ENCODE measurements at places on chromosomes 1 and 21.
A peak's percentile ranks its signal among the peaks of the same experiment; 100 is the strongest.

GRCh38 chr1:46812065-46812963 is 13.5 kb downstream of the CYP4B1 start:
- no peak for DNase-seq

DNA sequence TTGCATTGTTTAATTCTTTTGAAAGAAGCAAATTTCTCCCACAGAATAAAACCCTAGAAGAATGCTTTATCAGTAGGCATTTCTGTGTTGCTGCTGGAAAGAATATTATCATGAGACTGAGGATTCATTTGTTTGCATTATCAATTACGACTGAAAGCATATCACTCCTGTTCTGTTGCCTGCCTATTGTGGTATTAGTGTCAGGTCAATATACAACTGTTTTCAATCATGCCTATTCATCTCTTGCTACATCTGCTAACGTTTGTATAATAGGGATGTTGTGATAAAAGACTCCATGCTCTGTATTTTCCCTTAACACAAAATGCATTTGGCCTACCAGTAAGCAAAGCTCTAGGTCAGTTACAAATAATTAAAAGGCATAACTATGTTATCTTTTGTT is 221.5 kb downstream of the PTPRC start:
- no peak for DNase-seq

DNA sequence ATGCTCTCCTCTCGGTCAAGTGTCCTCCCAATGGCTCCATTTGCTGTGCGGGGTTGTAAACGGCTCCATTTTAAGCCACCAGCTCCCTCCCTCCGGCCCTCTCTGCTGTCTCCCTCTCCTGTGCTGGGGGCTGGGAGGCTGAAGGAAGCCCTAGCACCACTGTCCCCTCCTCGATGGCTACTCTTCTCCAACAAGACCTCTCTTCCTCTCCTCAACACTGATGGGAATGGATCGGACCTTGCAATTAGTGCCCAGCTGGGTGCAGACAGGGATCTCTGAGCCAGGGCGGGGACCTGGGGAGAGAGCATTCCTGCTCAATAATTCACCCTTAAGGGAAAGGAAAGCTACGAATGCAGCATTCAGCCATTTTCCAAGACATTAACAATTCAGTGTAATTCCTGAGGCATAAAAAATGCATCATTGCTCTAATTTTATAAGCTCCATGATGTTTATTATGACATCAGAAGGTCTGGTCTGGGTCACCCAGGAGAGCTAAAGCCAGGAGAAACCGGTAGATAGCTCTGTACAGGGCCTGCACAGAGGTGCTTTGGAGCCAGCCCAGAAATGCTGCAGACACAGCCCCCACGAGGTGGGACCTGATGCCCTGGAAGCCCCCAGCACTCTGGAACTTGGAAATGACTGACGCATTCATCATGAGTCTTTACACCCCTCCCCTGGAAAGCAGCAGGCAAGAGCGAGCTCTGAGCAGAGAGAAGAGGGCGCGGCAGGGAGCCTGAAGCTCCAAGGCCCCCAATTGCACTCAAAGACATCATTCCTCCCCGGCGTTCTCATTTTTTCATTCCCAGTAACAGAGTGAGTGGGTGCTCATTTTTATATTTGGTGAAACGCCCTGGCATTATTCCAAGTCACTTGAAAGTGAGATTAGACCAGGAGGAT is 76.2 kb upstream of the VAMP3 start:
- no peak for DNase-seq

- DNase-seq = no peak
These were observed 380 bp downstream of the COL18A1 start for GRCh38 chr21:45405271-45405818.

- peak; percentile 11 for DNase-seq
These were observed 24.2 kb upstream of the PHTF1 start for GRCh38 chr1:113783254-113784103.

DNA sequence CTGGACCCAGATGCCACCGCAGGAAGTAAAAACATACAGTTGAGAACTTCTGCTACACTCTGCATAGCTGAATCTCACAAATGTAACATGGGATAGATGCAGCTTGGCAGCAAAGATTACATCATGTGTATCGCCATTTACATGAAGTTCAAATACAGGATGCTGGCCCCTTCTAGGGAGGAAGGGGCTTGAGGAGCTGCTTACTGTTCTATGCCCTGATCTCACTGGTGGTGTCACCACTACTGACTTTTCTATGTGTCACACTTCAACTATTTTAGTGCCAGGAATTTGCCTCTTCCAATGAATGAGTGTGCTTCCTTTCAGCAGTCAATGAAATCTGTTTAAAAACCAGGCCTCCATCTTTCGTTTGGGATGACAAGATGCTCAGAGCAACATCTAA is 31.1 kb downstream of the MRAP start:
- DNase-seq = no peak

DNA sequence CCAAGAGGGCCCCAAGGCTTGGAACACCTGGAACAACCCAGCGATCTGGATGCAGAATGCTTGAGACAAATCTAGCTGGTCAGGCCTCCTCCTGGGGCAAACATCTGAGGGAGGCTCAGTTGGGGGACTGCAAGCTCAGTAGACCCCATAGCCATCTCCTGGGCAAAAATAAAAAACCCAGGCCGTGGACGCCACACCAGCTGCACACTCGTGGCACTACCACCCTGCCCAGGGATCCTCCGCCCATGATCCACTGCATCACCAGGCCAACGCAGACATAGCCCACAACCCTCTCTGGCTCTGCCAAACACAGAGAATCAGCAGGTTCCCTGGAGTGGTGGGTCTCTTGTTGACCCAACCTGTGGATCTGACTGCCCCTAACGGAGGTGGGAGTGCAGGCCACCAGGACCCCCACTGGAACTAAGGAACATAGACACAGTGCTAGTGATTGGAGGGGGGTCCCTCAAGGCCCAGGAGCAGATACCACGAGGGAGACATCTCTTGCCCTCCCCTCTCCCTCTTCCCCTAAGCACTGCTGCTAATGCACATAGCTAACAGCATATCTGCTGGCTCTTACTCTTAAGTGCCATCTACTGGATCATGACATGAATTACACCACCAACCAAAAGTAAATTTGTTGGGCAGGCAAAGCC is 147.2 kb downstream of the CHD1L start:
- DNase-seq = peak; percentile 25

DNA sequence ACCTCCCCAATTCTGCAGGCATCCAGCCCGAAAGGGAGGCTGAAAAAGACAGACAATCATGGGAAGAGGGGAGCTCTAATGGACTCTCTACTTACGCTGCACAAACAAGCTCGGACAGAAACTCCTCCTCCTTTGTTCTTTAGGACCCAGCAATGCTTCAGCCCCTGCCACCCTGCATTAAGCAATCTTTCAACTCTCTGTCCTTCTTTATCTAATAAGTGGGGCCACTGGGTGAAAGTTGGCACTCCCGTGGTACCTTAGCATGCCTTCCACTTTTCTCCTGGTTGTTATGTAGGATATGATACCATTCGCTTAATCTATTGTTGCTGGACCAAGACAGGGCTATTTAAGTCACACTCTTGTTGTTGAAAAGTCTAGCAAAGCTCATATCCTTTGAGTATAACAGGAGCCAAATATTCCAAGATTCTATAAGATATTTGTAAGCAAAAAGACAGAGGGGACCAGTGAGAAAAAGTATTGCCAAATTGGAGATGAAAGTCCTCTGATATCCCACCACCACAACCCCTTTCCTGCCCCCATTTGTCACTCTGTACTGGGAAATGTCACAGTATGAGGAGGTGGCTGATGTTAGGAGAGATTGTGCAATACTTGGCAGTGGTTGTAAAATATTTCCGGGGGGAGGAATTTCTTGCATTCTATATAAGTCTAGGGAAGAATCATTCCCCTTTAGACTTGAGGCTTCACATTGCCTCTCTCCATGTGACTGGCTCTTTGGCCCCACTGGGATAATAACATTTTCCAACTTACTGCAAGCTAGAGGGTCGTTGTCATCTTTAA is 137.3 kb upstream of the GJB5 start:
- no peak for DNase-seq

GRCh38 chr1:153393926-153394325 is 3.1 kb upstream of the S100A8 start:
- no peak for DNase-seq

DNA sequence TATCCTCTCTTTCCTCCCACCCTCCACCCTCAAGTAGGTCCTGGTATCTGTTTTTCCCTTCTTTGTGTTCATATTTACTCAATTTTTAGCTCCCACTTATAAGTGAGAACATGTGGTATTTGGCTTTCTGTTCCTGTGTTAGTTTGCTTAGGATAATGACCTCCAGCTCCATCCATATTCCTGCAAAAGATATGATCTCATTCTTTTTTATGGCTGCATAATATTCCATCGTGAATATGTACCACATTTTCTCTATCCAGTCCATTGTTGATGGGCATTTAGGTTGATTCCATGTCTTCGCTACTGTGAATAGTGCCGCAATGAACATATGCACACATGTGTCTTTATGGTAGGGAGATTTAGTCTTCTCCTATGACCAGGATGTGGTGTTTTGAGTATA is 14.5 kb downstream of the OLIG2 start:
- DNase-seq = no peak

DNA sequence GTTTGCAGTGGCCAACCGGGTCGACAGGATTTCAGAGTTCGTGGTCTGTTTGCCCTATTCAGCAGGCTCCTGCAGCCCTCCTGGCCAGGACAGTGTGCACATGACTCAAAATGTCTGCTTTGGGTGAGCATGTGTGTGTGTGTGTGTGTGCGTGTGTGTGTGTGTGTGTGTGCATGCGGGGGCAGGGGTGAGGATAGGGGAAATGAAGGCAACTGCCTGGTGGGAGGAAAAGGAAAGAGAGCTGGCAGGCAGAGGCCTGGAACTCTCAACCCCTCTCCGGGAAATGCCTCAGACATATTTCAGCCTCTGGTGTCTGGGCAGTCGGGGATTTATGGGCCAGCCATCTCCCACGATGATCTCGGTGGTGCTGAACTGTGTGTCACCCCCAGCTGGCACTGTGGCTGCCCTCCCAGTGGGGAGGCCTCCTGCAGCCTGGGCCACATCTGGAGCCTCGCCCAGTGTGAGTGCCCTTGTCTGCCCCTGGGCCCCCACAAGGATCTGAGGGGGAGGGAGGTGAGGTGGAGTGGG is 15.2 kb downstream of the CDCP2 start:
- DNase-seq = no peak

GRCh38 chr1:168637350-168637991 is 61.1 kb downstream of the XCL1 start:
- no peak for DNase-seq

GRCh38 chr1:88341447-88341846 is 342.6 kb upstream of the PKN2 start:
- DNase-seq = no peak

- DNase-seq = no peak
These were observed 74.6 kb downstream of the ZNF648 start for GRCh38 chr1:181986907-181987305.

GRCh38 chr1:20147846-20148570 is 8.9 kb downstream of the PLA2G2F start:
- no peak for DNase-seq

- DNase-seq = no peak
These were observed 20.2 kb upstream of the PLEKHG5 start for GRCh38 chr1:6511561-6512244.

- DNase-seq = no peak
These were observed 4.6 kb upstream of the ETS2 start for GRCh38 chr21:38800924-38801744.

- peak; percentile 52 for DNase-seq
These were observed 339 bp upstream of the RNPC3 start for GRCh38 chr1:103525114-103525606.

GRCh38 chr1:65581119-65581518 is 160.7 kb downstream of the LEPR start:
- no peak for DNase-seq

- DNase-seq = no peak
These were observed 150.9 kb downstream of the ZC3H11B start for GRCh38 chr1:219461981-219462400.

- no peak for DNase-seq
These were observed 68.5 kb downstream of the NIBAN1 start for GRCh38 chr1:184905601-184906322.

- DNase-seq = no peak
These were observed 10.7 kb downstream of the RIPK4 start for GRCh38 chr21:41755934-41756773.

- DNase-seq = no peak
These were observed 264.0 kb downstream of the CTH start for GRCh38 chr1:70674941-70675685.

DNA sequence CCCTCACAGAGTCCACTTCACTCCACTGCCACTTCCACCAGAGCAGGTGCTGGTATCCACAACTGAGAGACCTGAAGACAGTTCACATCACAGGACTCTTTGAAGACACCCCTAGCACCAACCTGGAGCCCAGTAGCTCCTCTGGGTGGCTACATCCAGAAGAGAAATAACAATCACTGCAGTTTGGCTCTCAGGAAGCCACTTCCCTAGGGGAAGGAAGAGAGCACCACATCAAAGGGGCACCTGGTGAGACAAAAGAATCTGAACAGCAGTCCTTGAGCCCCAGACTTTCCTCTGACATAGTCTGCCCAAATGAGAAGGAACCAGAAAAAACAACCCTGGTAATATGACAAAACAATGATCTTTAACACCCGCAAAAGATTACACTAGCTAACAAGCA is 113.2 kb downstream of the TENT5C start:
- DNase-seq = no peak

GRCh38 chr1:66154394-66154793 is 361.7 kb downstream of the PDE4B start:
- DNase-seq = no peak

DNA sequence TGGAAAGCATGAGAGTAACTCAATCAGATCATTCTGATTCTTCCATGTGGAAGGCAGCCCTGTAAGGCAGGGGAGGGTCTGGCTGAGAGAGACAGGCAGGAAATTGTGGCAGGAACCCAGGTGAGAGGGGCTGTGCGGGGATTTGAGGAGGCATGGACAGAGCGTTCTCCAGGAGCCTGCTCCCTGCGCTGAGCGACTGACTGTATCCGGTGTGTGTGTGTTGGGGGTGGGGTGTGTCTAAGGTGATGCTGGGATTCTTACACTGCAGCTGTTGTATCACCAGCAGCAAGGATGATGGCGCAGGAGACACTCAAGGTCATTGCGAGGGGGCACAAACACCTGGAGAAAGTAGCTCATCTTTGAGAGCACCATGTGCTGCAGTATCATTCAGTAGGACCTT is 128.5 kb downstream of the RHOU start:
- DNase-seq = no peak

- DNase-seq = no peak
These were observed 810 bp downstream of the ZBTB37 start for GRCh38 chr1:173869021-173869359.

Measured in hippocampal formation (tissue), 2 donors.